ENCODE measurements at places on chromosomes 4 and X.

- DNase-seq, result no peak
Observed at GRCh38 chr4:6908432-6909112, 1.1 kb upstream of the TBC1D14 start.

DNA sequence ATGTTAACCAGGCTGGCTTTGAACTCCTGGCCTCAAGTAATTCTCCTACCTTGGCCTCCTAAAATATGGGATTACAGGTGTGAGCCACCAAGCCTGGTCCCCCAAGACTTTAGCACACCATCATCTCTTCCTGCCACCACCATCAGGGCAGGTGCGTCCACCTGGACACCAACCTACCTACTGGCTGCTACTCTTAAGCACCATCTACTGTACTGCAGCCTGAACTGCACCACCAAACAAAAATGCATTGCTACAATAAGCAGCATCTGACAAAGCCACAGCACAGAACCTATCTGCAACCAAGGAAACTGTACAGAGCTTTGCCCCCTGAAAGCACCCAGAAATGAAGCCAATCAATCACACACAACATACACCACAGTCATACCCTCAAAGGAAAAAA lies 139.7 kb downstream of the EFHC2 start:
- no peak for DNase-seq

- no peak for DNase-seq
Observed at GRCh38 chr4:107688421-107688820, 31.6 kb downstream of the PAPSS1 start.

DNA sequence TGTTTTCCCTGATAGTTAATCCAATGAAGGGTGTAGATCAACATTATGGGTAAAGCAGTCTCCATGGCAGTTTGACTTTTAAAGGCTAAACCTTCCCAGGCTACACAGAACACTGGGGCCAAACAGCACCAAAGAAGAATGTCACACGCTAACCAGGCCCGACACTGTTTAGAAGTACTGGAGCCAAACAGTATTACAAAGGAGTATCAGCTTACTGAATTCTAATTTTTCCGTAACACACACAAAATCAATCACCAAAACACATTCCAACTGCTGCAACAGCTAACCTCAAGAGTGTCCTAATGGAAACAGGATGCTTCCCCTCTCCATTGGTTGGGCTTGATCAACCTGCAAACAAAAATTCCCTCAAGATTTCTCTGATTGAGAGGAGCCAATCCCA lies 783.5 kb downstream of the PCDH18 start:
- no peak for DNase-seq

GRCh38 chr4:14155803-14156202 lies 528.3 kb upstream of the BOD1L1 start:
- no peak for DNase-seq

GRCh38 chrX:12975991-12976558 lies 1.2 kb downstream of the TMSB4X start:
- no peak for DNase-seq

DNA sequence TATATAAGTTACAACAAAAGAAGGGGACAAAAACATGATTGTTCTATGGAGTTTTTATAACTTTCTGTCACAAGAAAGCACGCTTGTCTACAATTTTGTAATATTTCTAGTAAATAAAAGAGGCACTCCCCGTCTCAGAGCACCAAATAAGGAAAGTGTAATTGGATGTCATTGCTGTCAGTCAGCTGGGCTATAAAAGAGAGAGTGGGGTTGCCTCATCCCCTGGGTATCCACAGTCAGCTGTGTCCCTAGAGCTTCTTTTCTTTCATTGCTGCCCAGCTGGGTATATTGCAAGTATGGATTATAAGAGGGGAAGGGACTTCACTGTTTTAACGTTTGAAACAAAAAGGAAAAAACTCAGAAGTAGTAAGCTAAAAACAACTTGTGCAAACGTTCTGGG lies 61.3 kb downstream of the NPNT start:
- DNase-seq, result no peak

DNA sequence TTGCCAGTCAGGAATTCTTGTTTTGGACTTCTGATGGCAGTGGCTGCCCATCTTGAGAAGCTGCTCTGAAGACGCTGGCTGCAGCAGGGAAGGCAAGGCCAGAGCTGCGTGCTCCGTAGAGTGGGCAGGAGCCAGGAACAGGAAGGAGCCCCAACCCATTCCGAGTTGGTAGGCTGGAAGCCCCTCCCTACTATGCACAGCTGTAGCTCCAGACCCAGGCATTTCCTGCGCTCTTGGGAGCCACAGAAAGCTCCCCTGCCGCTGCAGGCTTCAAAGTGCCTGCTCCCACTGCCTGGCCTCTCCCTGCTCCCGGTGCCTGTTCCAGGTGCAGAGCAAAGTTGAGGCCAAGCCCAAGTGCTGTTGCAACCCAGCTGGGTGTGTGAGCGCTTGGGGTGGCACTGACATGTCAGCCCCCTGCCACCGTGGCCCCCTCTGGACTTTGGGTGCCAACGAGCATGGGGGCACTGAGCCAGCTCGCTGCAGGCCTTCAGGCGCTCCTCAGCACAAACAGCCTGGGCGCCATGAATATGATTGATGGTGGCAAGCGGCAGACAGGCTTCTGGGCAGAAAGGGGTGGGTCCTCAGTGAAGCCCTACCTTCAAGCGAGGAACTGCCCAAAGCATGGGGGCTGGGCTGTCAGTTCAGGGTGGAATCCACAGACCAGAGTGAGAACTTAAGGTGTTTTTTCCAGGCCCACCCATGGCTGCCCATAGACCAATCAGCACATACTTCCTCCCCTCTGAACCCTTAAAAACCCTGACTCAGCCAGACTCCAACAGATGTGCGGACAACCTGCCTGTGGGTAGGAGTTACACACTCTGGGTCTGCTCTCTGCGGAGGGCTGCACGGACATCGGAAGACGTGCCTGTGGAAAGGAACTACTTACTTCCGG lies 677.2 kb upstream of the INTU start:
- no peak for DNase-seq

DNA sequence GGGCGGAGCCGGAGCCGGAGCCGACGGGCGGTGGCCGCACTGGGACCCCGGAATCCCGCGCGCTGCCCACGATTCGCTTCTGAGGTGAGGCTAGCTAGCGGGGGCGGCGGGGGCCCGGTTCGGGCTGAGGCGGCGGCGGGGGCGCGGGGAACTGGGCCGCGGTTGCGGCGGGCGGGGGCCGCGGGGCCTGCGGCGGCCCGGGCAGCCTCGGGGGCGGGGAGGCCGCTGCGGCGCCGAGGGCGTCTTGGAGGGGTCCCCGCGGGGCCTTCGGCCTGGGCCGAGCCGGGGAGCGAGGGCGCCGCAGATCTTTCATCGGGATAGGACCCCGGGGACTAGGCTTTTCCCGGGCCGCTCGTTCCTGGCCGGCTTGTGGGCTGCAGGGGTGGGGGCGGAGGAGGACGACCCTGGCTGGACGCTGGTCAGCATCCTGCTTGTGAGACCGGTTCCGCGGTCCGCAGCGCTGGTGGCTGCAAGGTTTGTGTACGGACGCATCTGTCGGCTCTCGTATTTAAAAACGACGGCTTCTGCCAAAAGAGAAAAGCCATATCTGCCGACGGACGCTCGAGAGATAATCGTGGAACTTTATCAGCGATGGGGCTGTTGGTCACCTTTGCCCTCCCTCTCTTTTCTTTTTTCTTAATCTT lies 419 bp downstream of the ADD1 start:
- DNase-seq, result no peak

- no peak for DNase-seq
Observed at GRCh38 chrX:40449956-40450706, 130.6 kb upstream of the ATP6AP2 start.
